Renal cortex interstitium (tissue), 15 donors: ENCODE measurements at places on chromosomes 7 and 10. TPM values are rescaled to one million over a fixed set of nuclear protein-coding genes. Genes with fewer than 3 reads are reported as not detected.

The NPSR1 gene
- polyA plus RNA-seq, result not detected

The SFRP4 gene
- 2.2 TPM for polyA plus RNA-seq

The UCN3 gene
- 0.30 TPM for polyA plus RNA-seq

The PKD2L1 gene
- 0.10 TPM for polyA plus RNA-seq

The PBLD gene
- 67.5 TPM for polyA plus RNA-seq

The OPALIN gene
- polyA plus RNA-seq, result not detected

The C10orf53 gene
- not detected for polyA plus RNA-seq

The AKR1D1 gene
- polyA plus RNA-seq, result 0.20 TPM

The NPTX2 gene
- 3.5 TPM for polyA plus RNA-seq

The HMX3 gene
- polyA plus RNA-seq, result not detected

The CHCHD2 gene
- 284 TPM for polyA plus RNA-seq

The MET gene
- 55.2 TPM for polyA plus RNA-seq

The SGPL1 gene
- polyA plus RNA-seq, result 66.2 TPM

The INMT gene
- 2.0 TPM for polyA plus RNA-seq

The ACBD7 gene
- polyA plus RNA-seq, result 6.8 TPM

The GPR37 gene
- 1.2 TPM for polyA plus RNA-seq

The FZD1 gene
- polyA plus RNA-seq, result 57.8 TPM
